ENCODE measurements at places on chromosomes 5 and 9.

DNA sequence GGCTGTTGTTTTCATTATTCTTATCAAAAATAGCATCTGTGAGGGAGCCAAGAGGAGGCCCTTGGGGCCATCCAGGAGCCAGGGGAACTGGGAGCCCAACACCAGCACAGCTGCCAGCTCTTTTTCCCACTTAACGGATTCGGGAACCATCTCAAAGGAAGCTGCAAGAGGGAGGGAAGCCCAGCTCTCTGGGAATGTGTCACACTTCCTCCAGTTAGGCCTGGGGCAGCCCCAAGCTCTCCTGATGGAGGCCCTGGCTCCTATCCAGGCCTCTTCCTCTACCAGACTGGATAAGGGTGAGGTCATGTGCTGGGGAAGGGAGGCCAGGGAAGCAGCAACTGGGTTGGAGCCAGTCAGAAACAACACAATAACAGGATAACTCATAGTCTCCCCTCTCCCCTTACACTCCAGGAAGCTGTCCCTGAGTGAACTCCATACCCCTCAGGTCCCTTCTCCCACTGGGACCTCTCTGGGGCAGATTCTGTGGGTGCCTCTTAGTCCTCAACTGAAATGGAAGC, 12.7 kb downstream of the CSF2 start:
- DNase-seq: no peak

DNA sequence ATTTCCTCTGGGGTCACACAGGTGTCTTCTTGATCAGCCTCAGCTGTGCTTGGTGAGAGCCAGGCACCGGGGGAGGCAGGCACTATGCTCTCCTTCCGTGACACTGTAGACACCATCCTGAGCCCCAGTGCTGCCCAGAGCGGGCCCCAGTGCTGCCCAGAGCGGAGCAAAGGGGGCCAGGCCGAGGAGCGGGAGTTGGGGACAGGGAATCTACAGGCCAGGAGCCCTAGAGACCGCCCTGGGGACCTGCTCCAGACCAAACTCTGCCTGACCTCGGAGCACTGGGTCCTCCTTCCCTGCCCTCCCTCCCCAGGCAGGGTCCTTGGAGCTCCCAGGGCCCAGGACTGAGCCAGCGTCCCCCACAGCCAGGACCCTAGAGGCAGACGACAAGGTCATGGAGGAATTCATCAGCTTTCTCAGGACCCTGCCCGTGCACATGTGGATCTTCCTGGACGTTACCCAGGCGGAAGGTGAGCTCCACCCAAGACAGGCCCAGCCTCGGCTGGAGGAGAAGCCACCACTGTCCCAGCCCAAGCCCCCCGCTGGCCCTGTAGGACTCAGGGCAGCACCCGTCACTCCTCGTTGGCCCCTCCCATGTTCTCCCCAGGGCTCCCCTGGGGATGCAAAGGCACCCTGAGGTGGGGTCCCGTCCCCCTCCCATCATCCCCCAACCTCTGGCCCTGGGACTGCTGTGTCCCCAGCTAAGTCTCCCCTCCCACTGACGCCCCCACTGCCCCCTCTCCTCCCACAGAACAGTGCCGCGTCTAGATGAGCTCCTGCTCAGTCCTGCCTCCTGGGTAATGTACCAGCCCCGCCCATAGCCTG, 30.2 kb downstream of the PAEP start:
- no peak for DNase-seq

- no peak for DNase-seq
Observed at GRCh38 chr5:170757182-170757601, 26.3 kb upstream of the GABRP start.

- DNase-seq: no peak
Observed at GRCh38 chr9:76414661-76415060, 20.4 kb upstream of the RFK start.

DNA sequence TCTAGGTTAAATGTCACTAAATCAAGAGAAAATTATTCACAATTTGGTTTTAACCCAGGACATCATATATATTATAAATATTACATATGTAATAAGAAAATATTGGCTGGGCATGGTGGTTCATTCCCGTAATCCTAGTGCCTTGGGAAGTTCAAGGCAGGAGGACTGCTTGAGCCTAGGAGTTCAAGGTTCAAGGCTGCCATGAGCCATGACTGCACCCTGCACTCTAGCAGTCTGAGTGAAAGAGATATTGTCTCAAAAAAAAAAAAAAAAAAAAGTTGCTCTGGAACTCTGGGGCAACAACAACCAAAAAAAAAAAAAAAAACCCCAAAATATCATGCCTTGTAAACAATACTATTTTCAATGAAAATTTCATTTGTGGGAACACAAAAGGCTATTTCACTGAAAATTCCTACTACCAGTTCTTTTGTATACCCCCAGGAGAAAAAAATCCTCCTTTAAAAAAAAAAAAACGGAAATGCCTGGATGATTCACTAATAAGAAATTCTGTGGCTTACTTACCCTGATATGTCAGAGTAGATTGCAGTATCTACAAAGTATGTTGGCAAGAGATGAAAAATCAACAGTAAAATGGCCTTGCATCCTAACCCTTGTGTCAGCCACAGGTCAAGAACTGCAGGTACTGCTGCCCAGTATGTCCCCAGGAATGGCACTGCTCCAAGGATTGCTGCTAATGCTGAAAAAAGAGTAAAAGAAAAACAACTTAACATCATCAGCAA, 22.6 kb upstream of the CTNNAL1 start:
- DNase-seq: no peak

DNA sequence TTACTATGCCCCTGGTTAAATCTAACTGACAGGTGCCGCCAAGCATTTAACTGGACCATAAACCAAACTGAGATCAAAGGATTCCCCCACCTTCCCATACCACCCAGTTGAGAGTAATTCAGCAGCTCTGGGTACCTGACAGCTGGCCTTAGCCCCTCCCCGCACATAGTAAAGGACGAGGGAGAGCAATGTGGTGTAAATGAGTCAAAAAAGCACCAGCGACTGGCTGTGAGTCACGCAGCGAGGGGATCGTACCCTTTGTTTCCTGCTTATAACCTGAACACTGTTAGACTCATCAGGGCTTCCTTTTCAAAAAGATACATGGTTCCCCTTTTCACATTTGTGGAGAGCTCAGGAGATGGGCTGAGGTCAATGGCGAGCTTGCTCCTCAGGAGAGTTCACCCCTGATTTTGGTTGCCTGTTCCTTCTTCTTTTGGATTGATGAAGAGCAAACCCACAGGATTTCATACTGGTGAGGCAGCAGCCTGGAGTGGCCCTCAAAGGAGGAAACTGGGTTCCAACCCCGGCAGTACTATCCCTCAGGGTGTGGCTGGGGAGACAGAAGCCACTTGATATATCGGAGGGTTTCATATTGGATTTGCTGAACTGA, 71.5 kb downstream of the ANKRD33B start:
- DNase-seq: peak; percentile 9

DNA sequence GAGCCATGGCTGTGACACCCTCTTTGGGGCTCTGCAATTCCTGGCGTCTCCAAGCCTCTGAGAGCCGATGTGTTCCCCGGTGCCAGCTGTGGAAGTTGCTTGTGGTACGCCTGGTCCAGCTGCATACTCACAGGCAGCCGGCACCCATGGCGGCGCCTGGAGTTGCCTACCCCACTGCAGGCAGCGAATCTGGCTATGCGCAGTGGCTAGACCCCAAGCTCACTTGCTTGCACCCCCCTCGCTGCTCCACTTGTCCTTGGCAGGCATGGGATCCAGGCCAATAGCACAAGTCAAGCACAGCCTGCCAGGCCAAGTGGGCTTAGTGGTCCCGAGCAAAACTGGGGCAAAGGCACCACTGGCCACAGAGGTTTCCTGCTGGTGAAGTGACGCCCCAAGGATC, 24.7 kb upstream of the GABRA6 start:
- DNase-seq: no peak

GRCh38 chr5:143771602-143772001, 40.4 kb upstream of the HMHB1 start:
- DNase-seq: no peak

DNA sequence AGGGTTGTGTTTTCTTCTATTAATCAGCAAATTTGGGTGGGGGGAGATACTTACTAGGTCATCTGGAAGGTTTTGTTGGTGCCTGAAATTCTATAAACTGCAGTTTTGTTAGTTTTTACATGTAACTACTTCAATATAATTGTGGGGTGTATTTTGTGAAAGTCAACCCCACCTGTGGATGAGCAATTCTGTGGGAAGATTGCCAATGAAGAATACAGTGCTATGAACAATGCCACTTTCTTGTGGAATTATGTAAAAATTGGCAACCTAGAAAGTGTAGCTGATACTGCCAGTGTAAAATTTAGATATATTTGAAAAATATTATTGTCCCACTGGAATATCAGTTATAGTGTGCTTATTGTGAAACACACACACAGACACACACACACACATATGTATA, 80.7 kb downstream of the VCAN start:
- DNase-seq: no peak

GRCh38 chr5:170985486-170985885, 123.7 kb downstream of the RANBP17 start:
- no peak for DNase-seq

GRCh38 chr5:39203275-39203922, 16.0 kb downstream of the FYB1 start:
- DNase-seq: no peak

GRCh38 chr9:84121991-84122523, 141.5 kb downstream of the RMI1 start:
- no peak for DNase-seq

DNA sequence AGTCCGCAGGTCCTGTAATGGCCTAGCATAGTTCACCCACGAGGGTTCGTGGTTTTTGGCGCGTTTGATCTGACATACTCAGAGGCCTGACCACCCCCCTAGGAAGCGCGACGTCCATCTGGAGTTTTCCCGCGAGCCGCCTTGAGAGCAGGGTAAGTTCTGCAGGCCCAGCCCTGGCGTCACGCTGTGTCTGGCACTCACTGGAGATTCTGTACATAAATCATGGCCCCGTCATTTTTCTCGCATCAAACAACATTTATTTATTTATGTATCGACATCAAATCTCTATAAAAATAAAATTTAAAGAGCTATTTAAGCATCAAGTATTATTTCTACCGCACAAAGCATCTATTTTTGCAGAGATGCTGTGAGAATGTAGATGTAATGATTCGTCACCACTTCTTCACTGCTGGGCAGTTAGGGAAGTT, 437 bp upstream of the TRIM41 start:
- no peak for DNase-seq

- no peak for DNase-seq
Observed at GRCh38 chr5:158010831-158011230, 151.9 kb upstream of the CLINT1 start.

GRCh38 chr9:89461265-89461664, 36.6 kb downstream of the SEMA4D start:
- DNase-seq: no peak

DNA sequence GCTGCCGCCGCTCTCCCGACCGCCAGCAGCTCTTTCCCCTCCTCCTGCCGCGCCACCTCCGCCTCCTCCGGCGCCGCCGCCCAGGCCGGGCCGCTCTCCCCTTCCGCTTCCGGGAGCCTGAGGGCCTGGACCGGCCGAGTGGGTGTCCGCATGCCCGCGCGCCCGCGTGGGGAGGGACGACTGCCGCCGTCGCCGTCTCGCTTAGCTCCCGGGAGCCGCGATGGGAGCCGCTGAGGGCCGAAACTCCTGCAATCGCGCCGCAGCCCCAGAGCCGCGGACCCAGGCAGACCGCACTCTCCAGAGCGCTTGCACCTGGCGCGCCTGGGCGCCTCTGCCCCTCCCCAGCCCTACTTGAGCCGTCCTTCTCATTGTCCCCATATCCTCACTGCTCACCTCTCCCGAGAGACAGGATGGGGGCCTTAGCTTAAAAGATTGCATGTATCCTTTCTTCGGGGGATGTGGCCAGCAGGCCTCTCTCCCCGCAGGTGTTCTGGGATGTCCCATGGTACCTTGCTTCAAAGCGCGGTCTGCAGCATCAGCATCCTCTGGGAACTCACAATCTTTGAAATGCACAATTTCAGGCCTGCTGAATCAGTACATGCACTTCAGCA, at the start of gene ZDHHC21:
ZDHHC21 (minus strand) TSS at position 182 of the 611 bp plus-strand sequence. CDS start 19,092 bp downstream, outside the sequence.
- DNase-seq: peak; percentile 28

DNA sequence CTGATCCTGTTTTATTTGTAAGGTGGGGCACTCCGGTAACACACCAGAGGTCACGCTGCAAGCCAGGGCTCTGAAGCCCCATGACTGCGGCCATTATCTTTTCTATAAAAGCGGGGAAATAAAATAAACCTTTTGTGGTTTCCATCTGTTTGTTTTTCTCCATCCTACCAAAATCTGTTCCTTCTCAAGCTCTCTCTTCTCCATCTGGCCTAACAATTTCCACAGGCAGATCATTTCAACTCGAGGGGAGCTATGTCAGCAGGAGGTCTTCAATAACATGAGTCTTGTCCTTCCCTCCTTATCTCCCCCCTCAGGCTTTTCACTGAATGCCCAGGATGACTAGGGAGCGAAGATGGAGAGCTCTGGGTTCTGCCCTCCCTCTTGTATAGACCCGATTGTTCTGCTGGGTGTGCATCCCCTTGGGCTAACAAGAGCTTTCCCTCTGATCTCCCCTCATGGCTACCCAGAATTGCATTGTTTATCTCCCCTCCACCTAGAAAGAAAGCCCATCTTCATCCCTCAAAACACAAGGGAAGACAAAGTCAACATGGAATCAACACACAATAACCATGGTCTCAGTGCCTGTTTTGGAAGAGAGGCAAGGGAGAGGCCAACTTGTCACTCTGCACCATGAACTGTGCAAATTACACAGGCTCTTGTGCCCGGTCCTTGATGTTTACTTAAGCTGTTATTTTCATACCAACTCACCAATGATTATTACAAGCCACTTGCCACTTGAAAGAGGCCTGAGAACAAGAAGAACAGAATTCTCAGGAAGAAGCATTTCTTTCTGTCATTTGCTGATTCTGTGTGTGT, 187.8 kb downstream of the FANCC start:
- no peak for DNase-seq

DNA sequence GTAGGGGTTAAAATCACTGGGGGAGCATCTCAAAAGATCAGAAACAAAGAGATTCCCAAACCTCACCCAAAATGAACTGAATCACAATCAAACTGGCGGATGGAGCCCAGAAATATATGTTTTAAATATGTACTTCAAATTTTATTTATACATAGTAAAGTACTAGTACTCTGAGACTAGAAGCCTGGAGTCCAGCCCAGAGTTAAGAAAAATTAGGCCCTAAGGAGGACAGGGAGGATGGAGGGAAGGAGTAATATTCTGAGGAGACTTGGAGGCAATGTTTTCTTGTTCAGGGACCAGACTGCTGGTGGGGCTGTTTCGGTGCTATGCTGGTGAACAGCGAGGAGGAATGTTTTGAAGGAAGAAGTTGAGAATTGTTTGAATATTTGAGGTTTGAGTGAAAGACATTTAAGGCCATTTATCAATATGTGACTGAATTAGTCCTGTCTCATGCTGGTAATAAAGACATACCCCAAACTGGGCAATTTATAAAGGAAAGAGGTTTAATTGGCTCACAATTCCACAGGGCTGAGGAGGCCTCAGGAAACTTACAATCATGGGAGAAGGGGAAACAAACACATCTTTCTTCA, 552.4 kb upstream of the DAB2 start:
- DNase-seq: no peak

DNA sequence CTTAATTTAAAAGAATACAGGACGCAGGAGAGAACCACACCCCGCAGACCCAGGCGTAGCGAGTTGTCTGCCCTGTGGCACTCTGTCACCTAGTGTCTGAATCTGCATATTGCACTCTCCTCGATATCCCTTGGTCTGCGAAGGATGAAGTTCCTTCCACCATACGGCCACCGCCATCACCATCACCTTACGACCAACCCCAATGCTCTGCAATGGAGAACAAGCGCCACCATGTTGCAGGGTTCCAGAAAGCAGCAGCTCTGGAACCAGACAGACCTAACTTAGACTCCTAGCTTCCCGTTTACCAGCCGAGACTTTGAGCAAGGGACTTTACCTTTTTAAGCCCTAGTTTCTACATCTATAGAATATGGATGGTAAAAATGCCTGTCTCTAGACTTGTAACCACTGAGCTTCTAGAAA, 77.4 kb upstream of the DMRT1 start:
- DNase-seq: peak; percentile 6

Measured in effector memory CD8-positive, alpha-beta T cell (primary cell).